ENCODE measurements at places on chromosomes 7 and 10. TPM values are rescaled to one million over a fixed set of nuclear protein-coding genes. Genes with fewer than 3 reads are reported as not detected.

The MKI67 gene
- total RNA-seq, result 159 TPM

The PDK4 gene
- total RNA-seq, result not detected

The C7orf33 gene
- not detected for total RNA-seq

The SAP25 gene
- total RNA-seq, result 11.2 TPM
